ENCODE measurements at places on chromosomes 6 and 20.

DNA sequence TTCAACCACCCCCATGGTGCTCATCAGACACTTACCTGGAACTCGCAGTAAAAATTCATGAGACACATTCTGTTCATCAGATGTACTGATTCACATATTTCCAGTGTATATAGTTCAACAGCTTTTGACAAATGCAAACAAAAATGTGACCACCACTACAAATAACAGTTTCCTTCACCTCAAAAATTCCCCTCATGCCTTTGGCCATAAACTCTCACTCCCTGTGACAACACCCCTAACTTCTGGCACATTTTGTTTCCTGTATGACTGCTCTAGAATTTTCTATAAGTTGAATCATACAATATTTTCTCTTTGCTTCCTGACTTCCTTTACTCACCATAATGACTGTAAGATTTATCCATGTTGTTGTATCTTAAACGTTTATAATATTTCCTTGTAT is 63.7 kb downstream of the C6orf118 start:
- no peak for DNase-seq

DNA sequence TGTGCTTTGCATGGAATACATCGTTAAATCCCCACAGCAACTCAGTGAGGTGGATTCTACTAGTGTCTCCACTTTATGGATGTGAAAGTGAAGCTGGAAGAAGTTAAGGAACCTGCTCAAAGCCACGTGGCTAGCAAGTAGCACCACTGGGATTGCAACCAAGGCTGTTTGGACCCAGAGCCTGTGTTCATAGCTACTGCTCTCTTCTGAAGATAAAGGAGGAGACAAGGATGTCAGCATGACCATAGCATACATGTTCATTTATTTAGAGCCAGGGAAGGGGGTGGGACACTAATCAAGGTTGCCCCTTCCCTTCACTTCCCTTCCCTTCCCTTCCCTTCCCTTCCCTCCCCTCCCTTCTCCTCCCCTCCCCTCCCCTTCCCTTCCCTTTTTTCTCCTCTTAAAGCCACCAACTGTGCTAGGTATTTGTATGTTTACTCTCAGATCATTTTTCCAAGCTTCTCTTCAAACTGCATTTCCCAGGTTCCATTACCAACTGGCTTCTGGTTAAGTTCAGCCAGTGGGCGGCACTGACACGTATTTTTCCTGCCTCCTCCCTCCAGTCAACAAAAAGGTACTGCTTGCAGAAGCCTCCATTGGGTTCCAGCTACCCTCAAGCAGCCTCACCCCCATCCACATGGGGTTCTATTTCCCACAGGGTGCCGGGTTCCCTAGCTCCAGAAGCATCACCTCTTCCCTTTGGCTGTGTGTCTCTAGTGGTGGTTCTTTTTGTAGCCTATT is 134.9 kb downstream of the BCAS1 start:
- DNase-seq, result no peak

- no peak for DNase-seq
Observed at GRCh38 chr20:63194007-63194796, 21.7 kb downstream of the YTHDF1 start.

DNA sequence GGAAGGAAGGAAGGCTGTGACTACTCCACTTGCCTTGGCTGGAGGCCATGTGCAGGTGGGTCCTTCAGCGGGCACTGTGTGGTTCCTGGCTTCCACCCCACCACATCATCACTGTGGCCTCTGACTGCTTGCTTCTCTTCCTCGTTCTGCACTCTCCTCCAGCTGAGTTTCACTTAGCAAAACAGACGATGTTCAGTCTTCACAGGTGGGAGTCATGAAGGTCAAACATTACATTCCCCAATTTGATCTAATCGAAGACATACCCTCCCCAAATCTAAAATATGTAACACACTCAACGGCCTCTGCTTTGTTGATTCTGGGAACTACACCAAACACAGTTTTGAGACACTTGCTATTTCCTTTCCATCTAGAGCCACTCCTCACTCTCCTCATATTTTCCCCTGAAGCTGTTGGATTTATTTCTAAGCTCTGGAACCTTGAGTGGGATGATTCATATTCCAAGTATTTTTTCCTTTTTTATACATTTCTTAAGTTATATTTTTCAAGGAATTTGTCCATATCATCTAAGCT is 132.5 kb upstream of the FOXA2 start:
- DNase-seq, result no peak

DNA sequence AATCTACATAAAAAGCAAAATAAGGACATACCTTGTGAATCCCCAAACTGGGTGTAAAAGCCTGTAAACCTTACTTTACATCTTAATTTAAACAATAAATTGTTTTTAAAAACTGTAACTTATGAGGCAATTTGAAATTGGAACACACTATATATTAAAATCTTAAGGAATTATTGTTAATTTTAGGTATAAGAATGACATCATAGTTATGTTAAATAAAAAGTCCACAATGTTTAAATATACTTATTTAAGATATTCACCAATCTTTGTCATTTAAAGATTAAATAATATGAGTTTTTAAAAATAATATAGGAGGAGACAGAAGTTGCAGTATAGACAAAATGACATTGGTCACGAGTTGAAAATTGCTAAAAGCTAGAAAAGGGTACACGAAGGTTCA is 621.9 kb upstream of the POU3F2 start:
- DNase-seq, result no peak

Measured in NCI-H1092 (cell line).